ENCODE measurements at places on chromosomes 3 and 15. TPM values are rescaled to one million over a fixed set of nuclear protein-coding genes. Genes with fewer than 3 reads are reported as not detected.

- no peaks in the 10 kb centered on the region for H3K4me1 ChIP-seq
- peak overlapping the region; percentile 34 for H3K27ac ChIP-seq
- H3K4me3 ChIP-seq = no peak overlapping the region
Observed at GRCh38 chr3:149717391-149718056, 34.8 kb downstream of the COMMD2 start.

GRCh38 chr3:66952357-66952756 lies 45.8 kb upstream of the KBTBD8 start:
- DNase-seq = no peak
- H3K27me3 ChIP-seq = no peaks in the 10 kb centered on the region
- H3K27ac ChIP-seq = no peak overlapping the region
- H3K4me1 ChIP-seq = no peaks in the 10 kb centered on the region

GRCh38 chr3:74127256-74127655 lies 487.2 kb downstream of the CNTN3 start:
- no peaks in the 10 kb centered on the region for H3K27me3 ChIP-seq
- no peaks in the 10 kb centered on the region for H3K4me1 ChIP-seq
- no peak overlapping the region for H3K27ac ChIP-seq
- no peak for DNase-seq
- no peak overlapping the region for H3K4me3 ChIP-seq

GRCh38 chr15:88391006-88391405 lies 76.2 kb downstream of the MRPL46 start:
- no peak overlapping the region for H3K4me3 ChIP-seq
- no peak overlapping the region for H3K27ac ChIP-seq
- no peaks in the 10 kb centered on the region for H3K36me3 ChIP-seq
- H3K4me1 ChIP-seq = peaks cover 19% of the 10 kb centered on the region

DNA sequence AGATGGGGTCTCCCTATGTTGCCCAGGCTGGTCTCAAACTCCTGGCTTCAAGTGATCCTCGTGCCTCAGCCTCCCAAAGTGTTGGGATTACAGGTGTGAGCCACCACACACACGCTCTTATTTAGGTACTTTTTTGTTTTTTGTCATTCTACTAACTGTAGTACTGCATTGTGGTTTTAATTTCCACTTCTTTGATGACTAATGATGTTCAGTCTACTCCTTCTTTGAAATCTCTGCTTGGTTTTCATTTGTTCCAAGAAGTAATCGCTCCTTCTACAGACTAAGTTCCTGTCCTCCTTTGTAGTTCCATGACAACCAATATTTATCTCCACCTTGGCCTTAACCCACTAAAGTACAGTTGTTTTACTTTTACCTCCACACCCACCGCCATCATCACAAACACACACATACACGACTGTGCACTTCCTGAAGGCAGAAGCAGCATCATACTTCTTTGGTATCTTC lies 529 bp upstream of the DLEC1 start:
- H3K4me3 ChIP-seq = no peak overlapping the region
- H3K36me3 ChIP-seq = no peaks in the 10 kb centered on the region
- H3K4me1 ChIP-seq = peaks cover 16% of the 10 kb centered on the region

- no peaks in the 10 kb centered on the region for H3K27me3 ChIP-seq
- H3K4me1 ChIP-seq = no peaks in the 10 kb centered on the region
- H3K36me3 ChIP-seq = no peaks in the 10 kb centered on the region
- no peak within 1 kb of the TSS for H3K27ac ChIP-seq
- no peak for DNase-seq
- no peak within 1 kb of the TSS for H3K4me3 ChIP-seq
Observed at GRCh38 chr15:32641517-32642059, at the start of gene SCG5. Gene SCG5 (plus strand): TSS chr15:32641710. CDS start chr15:32643593, 1,883 bp downstream.

GRCh38 chr3:25044762-25045710 lies 383.0 kb upstream of the RARB start:
- H3K27me3 ChIP-seq = no peaks in the 10 kb centered on the region
- no peaks in the 10 kb centered on the region for H3K36me3 ChIP-seq
- H3K4me1 ChIP-seq = no peaks in the 10 kb centered on the region

DNA sequence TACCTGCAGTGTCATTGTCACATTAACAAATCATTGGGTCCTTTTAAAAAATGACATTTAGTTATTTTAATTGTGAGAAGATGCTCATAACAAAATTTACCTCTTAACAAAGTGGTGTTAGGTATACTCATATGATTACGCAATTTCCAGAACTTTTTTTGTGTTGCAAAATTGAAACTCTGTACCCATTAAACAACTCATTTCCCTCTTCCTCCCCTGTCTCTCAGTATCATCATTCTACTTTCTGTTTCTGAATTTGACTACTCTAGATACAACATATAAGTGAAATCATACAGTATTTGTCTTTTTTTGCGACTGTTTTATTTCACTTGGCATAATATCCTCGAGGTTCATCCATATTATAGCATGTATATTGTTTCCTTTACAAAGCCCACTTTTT lies 58.7 kb upstream of the CHST2 start:
- peaks cover 30% of the 10 kb centered on the region for H3K36me3 ChIP-seq
- no peak overlapping the region for H3K4me3 ChIP-seq
- no peaks in the 10 kb centered on the region for H3K27me3 ChIP-seq

DNA sequence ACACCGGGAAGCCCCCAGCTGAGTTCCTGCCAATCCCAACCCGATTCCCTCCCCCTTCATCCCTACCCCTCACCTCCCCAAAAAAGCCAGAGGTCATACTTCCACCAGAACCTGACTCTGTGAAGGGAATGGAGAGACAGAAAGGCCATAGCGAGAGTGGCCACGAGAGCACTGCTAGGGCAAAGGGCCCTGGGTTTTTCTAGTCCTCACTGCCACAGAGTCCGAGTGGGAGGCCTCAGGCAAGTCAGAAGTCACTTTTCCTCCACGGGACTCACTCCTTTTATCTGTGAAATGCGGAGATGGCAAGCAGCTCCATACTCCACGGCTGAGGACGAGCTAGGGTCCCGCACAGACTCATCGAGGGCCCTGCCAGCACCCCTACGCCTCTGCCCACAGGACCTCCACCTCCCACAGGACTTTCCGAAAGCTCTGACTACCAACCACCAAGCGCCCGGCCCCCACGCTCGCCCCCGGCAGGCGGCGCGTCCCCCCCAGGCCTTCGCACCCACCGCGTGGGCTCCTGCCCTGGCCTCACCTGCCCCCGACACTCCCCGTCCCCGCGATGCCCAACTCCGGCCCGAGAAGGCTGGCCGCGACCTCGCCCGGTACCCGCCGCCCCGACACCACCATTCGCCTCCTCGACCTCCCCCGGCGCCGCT lies 792 bp downstream of the ATP13A3 start:
- peak overlapping the region; percentile 72 for H3K4me3 ChIP-seq
- H3K36me3 ChIP-seq = no peaks in the 10 kb centered on the region
- no peaks in the 10 kb centered on the region for H3K27me3 ChIP-seq
- H3K27ac ChIP-seq = peak overlapping the region; percentile 87

GRCh38 chr3:42960282-42960681 lies 18.8 kb upstream of the GASK1A start:
- H3K27me3 ChIP-seq = no peaks in the 10 kb centered on the region
- no peak overlapping the region for H3K4me3 ChIP-seq

DNA sequence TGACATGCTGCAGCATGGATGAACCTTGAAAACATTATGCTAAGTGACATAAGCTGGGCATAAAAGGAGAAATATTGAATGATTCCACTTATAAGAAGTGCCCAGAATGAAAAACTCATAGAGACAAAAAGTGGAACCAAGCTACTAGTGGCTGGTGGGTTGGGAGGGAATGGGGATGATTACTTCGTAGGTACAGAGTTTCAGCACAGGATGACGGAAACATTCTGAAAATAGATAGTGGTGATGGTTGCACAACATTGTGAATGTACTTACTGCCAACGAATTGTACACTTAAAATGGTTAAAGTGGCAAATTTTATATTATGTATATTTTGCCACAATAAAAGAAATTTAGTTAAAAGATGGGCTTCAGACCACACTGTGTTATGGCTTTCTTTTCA lies 93.6 kb downstream of the RPLP1 start:
- H3K27ac ChIP-seq = no peak overlapping the region
- no peaks in the 10 kb centered on the region for H3K27me3 ChIP-seq
- H3K4me3 ChIP-seq = no peak overlapping the region
- H3K4me1 ChIP-seq = no peaks in the 10 kb centered on the region
- H3K36me3 ChIP-seq = no peaks in the 10 kb centered on the region

DNA sequence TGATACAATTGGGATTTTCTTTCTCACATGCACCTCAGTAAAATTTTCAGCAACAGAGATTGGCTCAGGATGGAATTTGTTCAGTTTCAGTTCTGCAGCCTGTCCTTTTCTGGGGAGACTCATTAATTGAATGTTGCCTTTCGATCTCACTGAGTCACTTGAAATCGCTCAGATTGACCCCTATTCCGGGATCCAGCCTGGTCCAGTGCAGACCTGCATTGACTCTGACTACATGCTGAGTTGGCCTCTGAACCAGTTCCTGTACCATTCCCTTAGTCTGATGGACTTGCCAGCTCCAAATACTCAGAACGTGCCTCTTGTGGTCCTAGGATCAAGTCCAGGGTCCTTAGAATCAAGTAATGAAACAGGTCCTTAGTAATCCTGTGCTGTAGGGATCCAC lies 9.4 kb downstream of the IGF1R start:
- H3K4me3 ChIP-seq = no peak overlapping the region
- H3K27me3 ChIP-seq = no peaks in the 10 kb centered on the region
- H3K27ac ChIP-seq = no peak overlapping the region
- H3K4me1 ChIP-seq = no peaks in the 10 kb centered on the region

- H3K27ac ChIP-seq = no peak overlapping the region
- H3K4me1 ChIP-seq = peaks cover 3% of the 10 kb centered on the region
- no peak overlapping the region for H3K4me3 ChIP-seq
Observed at GRCh38 chr15:48887144-48887543, 9.2 kb downstream of the EID1 start.

The WDR93 gene
- polyA plus RNA-seq = 0.04 TPM

The P2RY14 gene
- polyA plus RNA-seq = 2.5 TPM

The ALCAM gene
- 3.7 TPM for polyA plus RNA-seq

The MORC1 gene
- not detected for polyA plus RNA-seq

The TNFAIP8L3 gene
- polyA plus RNA-seq = 13.2 TPM

The OXTR gene
- polyA plus RNA-seq = 0.22 TPM

The HRG gene
- not detected for polyA plus RNA-seq
